DMS 273 treated with DMSO at 0.1 percent for 48 hours (cell line): ENCODE measurements at places on chromosomes 16 and 17.

GRCh38 chr17:82961366-82962162, 117.8 kb upstream of the METRNL start:
- no peak for DNase-seq

- no peak for DNase-seq
Measured at GRCh38 chr17:59425085-59425931, 93.9 kb downstream of the YPEL2 start.

GRCh38 chr16:71628810-71629209, 2.8 kb downstream of the MARVELD3 start:
- DNase-seq: no peak

GRCh38 chr16:46763147-46763546, 15.0 kb upstream of the MYLK3 start:
- DNase-seq: no peak

- peak; percentile 59 for DNase-seq
Measured at GRCh38 chr17:76385892-76386786, 1.7 kb downstream of the SPHK1 start.

DNA sequence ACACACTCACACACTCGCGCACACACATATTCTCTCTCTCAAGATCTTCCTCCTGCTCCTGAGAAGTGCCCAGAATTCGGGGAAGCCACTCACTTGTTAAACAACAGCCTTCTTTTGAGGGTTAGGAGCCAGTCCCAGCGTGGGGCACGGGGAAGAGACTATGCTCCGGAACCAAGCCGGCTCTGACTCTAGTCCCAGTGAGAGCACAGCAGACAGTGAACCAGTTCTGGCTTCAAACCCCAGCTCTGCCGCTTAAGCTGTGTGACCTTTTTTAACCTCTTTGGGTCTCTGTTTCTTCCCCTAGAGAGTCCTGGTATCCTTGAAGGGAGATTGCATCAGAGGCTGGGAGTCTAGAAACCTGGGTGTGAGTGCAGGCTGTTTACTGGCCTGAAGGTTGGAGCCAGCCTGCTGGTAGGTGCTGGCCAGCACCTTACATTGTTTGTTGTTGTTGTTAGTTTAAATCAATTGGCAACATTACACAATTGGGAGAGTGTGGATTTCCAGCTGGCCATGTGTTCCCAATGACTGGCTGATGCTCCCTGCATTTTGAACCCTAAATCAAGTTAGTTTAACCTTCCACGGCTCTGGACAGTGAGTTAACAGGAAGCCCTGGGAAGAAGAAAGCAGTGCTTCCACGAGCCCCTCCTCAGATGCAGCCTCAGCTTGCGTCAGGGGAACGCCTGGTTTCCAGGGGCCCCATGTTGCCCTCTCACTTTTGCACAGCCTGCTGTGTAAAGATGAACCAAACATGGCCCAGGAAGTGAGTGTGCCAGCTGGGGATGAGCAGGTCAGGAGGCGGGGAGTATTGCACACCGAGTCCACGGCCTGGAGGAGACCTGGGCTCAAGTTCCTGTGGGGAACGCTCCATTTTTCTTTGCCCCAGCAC, 71.5 kb downstream of the GAS7 start:
- DNase-seq: no peak

GRCh38 chr16:19886073-19886941, 1.7 kb upstream of the GPRC5B start:
- DNase-seq: peak; percentile 66

DNA sequence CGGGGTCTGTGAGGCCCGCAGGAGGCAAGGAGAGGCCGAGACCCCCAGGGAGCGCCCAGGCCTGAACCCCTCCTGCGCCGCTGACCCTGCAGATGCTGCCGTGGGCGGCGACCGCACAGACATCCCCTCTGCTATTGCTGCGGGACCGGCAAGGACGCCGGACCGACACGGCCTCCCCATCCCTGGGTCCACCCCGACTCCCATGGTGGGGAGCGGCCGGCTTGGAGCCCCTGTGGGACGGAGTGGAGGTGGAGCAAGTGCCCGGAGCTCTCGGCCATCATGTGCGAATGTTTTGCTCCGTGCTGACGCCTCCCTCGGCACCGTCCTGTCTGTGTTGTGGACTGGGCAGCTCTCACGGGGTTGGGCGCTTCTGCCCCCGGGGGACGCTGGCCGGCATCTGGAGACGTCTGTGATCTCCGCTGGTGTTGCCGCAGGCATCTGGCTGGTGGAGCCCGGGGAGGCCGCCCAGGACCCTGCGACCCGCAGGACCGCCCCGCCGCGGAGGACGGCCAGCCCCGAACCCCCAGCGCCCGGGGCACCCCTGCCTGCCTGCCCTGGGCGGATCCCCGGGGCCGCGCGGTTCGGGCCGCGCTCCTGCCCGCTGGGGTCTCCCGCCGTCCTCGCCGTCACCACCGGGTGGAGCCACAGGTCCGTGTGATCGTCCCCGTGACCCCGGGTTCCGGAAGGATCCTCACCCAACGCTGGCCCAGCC, 12.8 kb upstream of the GNG13 start:
- DNase-seq: no peak

DNA sequence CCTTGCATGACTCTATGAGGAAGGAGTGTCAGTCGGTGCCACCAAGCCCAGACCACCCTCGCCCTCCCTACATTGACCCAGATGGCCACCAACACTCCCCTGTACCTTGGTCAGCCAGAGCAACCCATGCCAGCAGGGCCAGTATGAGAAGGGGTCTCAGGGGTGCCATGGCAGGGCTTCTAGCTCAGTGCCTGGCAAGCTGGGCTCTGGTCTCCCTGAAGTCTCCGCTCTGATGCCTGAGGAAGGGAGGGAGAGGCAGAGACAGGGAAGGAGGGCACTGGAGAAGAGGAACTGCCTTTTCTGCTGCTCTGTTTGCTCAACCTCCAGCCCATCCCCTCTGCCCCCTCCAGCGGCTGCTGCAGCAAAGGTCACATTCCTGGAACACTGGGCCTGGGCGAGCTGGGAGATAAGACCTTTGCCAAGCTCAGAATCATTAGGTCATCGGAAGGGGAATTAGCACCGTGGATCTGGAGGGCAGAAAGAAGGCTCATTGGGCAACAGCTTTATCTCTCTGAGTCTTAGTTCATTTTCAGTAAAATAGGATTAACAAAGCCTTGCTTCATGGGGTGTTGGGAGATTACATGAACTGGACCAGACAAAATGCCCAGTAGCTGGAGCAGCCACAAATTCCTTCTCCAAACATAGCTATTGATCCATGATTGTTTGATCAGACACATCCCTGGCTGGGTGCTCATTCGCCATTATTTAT, at the start of gene VTN:
Gene VTN, minus strand, starts transcription at position 273 of the 709 bp plus-strand sequence. Its CDS starts 104 bp downstream, at position 169.
- DNase-seq: no peak

- no peak for DNase-seq
Measured at GRCh38 chr17:75492555-75493168, 22.7 kb downstream of the CASKIN2 start.

DNA sequence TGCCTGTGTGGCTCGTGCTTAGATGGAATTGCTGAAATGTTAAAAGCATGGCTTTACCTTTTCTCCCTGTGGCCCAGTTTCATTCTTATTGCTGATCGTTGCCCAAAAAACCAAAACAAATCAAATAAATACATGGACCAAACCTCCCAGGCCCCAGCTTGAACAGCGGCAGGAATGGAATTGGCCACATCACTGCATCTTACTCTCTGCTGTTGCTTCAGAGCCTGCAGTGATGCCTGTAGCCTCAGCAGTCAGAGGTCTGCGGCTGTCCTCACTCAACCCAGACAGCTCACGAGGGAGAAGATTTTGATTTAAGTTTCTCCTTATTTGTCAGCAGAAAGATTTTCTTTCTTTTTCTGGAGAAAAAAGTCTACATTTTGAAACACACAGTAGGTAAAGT, 91.5 kb downstream of the NPIPB11 start:
- DNase-seq: no peak

GRCh38 chr17:54969658-54970572, 1.4 kb downstream of the STXBP4 start:
- DNase-seq: no peak

DNA sequence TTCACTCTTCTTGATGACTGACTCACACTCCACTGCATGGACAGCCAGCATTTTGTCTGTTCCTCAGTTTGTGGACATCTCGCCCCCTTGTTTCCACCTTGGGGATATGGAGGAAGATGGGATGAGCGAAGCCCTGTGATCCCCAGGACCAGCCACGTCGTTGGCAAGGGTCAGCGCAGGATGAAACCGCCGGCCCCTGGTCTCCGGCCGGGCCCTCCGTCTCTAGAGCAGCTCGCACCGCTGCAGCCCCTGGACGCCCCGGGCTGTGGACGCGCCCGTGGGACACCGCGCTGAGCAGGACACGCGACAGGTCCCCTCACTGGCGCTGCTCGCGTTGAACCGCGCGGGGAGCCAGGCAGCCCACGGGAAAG, 604 bp upstream of the ZC3H18 start:
- no peak for DNase-seq

DNA sequence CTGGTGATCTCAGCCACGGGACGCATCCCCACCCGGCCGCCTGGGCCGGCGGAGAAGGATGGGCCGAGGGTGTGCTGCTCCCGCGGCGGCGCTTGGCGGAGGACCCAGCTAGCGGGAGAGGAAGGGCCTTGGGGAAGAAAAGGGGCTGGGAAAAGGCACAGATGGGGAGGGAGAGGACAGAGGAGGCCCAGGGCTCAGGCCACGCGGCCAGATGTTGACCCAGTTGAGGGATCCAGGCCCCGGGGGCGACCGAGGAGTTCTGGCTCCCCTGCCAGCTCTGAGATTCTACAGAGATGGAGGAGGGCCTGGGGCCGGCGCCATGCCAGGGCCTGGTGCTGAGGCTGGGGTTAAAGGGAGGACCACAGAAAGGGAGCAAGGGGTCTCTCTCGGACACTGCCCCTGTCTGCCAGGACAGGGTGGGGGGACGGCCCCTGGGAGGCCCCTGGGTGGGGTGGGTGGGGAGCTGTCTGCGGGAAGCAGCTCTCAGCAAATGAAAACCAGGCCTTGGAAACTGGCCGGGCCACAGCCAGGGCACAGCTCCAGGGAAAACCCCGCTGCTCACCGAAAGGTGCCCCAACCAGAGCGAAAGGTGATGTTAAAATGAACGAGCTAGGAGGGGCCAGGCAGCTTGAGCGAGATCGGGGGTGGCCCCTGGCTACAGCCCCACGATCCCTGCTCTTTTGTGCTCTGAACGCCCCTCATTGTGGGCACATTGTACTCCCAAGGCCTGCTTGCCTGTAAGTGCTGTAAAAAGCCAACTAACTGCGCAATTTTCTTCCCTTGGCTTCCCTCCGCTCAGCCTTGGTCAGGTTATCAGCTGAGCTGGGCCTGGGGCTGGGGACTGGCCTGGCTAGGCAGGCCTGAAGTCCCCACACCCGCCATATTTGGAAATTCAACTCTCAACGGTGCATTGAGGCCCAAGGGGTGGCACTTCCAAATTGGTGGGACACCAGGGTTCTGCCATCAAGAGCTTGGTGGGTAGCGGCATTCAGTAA, 191.4 kb downstream of the ZNF423 start:
- DNase-seq: no peak

GRCh38 chr17:72922219-72922618, 170.3 kb downstream of the SLC39A11 start:
- no peak for DNase-seq

GRCh38 chr17:83182620-83183101, 103.3 kb downstream of the METRNL start:
- no peak for DNase-seq

DNA sequence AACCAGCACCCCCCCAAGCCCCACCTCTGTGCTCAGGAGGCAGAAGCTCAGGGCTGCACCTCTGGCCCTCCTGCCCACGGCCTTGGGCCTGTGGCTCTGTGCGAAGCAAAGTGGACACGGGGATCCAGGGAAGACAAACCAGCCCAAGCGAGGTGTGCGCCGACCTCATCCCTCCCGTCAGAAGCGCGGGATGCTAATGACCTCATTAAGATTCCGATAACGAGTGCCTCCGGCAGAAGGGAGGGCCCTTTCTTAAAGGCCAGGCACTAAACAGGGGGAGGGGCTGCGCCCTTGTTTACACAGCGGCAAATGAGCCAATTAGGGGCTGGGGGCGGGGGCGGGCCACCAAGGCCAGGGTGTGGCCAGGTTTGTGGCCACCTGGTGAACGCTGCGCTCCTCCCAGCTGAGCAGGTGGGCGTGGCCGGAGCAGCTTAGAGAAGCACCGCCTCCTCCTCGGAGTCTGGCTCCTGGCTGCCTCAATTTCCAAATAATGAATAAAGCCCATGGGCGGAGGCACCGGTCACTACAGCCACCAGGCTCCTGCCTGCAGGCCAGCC, 3.2 kb downstream of the CBX4 start:
- DNase-seq: no peak

DNA sequence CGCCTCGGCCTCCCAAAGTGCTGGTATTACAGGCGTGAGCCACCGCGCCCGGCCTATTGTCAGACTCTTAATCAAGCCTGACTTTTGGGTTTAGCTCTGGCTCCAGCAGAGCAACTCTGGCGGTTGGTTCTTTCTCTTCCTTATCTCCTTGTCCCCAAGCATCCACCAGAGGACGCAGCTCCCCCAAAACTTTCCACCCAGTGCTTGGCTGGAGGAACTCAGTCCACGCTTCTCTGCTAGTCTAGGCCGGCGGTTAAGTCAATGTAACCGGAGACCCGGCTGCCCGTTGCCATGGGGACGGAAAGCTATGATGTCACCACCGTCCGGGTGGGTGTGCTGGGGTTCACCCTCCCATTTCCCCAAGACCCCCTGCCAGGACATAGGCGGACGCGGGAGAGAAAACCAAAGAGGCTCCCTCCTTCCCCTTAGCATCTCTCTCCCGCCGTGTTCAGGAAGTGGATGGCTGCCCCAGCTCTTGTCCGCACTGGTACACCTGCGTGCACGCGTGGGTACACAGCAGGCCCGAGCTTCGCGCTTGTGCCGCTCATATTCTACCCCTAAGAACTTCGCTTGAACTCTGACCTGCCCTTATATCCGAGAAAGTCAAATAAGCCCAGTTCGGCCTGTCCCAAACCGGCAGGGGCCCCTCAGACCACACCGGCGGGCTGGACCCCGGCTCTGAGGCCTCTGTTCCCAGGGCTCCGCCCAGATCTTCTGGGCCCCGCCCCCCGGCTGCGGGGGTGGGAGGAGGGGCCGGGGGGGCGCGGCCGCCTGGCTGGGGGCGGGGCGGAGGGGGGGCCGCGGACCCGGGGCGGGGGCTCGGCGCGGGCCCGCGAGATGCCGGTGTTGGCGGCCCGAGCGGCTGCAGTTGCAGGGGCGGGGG, at the start of gene RND2:
Gene RND2, plus strand, starts transcription at position 825 of the 883 bp plus-strand sequence. CDS start 117 bp downstream, outside the sequence.
- DNase-seq: peak; percentile 96

DNA sequence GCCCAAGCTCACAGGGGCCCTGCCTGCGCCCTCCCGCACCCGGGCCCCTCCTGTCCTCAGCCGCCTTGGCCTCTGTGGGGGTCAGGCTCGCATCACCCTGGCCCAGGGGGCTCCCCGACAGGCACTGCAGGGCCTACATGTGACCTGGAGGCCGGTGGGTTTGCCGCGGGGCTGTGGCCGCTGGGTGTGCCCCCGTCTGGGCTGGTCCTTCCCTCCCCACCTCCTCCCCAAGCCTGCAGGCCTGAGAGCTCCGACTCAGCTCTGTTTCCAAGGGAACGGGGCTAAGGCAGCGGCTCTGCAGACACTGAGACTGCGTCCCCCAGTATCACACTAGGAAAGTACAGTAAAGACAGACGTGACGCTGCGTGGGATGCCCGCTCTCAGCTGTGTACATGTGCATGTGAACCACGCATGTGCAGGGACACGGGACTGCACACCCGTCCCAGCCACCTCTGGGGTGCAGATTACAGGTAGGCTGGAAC, 16.5 kb upstream of the WDR45B start:
- DNase-seq: no peak

- DNase-seq: no peak
Measured at GRCh38 chr17:8828517-8828875, 29.3 kb upstream of the MFSD6L start.

GRCh38 chr17:60392845-60393702, 1.1 kb upstream of the USP32 start:
- peak; percentile 58 for DNase-seq
